ENCODE measurements at places on chromosomes 11 and 22. TPM values are rescaled to one million over a fixed set of nuclear protein-coding genes. Genes with fewer than 3 reads are reported as not detected.

DNA sequence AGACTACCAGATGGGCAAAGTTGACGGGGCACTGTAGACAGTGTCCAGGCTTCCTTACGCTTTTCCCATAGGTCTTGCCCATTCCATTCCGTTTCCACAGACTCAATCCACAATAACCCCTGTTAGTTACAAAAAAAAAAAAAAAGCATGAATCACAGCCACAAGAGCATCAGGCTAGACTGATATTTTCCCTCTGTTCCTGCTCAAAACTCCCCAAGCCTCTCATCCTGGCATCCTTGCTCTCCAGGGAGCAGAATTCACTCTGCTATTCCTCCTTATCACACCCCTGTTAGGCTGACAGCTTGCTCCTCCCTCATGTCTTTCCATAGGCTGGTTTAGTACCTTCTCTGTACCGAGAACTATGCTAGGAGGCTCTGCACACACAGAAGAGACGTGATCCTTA is 42.2 kb downstream of the TMEM123 start:
- DNase-seq: no peak

DNA sequence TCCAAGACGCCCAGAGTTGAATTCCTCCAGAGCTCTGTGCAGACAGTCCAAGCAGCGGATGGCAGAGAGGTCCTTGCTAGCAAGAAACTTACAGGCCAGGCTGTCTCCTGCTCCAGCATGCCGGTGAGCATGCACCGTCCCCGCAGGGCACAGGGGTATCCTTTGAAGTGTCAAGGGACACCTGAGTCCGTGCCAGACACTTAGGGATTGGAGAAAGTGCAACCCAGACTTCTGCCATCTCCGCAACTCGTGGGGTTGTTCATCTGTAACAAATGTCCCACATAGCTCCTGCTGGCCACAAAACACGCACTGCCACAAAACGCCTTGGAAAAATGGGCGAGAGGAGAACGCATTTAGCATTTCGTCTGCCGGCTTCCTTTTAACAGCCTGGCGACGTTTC is 13.3 kb downstream of the TSPO start:
- no peak for DNase-seq

- DNase-seq: no peak
Observed at GRCh38 chr11:6417907-6418556, 862 bp downstream of the APBB1 start.

Gene CATSPERZ
- total RNA-seq: 1.0 TPM

Gene ENTHD1
- not detected for total RNA-seq

Gene GAL3ST1
- total RNA-seq: 2.8 TPM
